Activated CD4-positive, CD25-positive, alpha-beta regulatory T cell treated with anti-CD3 and anti-CD28 coated beads, Interleukin-2, amount 50 U/mL, for 72 hours (primary cell): ENCODE measurements at places on chromosomes 11 and 22.

- no peak for DNase-seq
These were observed 2.0 kb downstream of the ACO2 start for GRCh38 chr22:41470886-41471285.

GRCh38 chr11:31492320-31492913 is 17.0 kb downstream of the IMMP1L start:
- DNase-seq: no peak

DNA sequence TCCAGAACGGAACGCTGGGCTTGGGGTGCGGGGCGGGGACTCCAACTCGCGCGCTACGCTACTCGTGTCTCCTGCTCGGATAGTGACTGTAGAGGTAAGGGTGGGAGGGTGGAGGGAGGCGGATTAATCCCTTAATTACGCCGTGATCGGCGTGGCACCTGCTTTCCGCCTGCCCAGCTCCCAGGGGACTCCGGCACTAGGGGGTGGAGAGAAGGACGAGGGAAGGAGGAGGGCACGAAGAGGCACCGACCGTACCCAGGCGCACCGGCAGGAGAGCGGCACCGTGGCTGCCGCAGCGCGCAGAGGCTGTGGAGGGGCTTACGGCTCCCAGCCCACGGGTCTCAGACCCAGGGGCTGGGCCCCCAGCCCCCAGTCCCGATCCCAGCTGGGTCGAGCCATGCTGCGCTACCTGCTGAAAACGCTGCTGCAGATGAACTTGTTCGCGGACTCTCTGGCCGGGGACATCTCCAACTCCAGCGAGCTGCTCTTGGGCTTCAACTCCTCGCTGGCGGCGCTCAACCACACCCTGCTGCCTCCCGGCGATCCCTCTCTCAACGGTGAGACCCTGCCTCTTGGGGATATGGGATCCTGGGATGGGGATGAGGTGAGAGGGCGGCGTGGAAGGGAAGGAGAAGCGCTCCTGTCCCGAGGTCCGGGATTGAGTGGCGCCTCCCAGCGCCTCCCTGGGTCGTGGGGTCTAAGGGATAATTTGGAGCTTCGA is at the start of gene ROBO3:
TSS of gene ROBO3 (plus strand) at position 252 of the 721 bp plus-strand sequence. CDS start at position 398, 146 bp downstream.
- no peak for DNase-seq

DNA sequence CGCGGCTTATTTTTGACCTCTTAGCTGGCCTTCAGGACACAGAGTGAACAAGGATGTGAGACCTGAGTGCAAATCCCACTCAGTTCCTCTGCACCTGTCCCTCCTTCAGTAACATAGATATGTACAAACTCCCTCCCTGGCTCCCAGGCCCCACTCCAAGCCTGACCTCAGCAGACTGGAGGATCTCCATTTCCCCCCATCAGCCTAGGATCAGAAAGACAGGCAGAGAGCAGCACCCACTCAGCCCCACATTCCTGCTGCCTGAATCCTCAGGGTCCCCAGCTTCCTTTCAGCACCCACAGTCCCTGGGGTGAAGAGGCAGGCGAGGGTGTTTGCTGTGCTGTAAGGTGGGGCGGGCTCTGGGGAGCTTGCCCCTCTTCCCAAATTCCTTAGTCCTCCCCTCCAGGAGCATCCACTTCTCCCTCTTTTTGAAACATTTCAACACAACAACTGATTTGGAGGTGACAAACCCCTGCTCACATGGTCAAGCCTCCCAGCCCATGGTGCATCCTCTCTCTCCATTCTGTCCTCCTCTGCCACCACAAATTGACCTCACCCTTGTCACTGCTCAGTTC is 151.1 kb downstream of the FEZ1 start:
- no peak for DNase-seq

DNA sequence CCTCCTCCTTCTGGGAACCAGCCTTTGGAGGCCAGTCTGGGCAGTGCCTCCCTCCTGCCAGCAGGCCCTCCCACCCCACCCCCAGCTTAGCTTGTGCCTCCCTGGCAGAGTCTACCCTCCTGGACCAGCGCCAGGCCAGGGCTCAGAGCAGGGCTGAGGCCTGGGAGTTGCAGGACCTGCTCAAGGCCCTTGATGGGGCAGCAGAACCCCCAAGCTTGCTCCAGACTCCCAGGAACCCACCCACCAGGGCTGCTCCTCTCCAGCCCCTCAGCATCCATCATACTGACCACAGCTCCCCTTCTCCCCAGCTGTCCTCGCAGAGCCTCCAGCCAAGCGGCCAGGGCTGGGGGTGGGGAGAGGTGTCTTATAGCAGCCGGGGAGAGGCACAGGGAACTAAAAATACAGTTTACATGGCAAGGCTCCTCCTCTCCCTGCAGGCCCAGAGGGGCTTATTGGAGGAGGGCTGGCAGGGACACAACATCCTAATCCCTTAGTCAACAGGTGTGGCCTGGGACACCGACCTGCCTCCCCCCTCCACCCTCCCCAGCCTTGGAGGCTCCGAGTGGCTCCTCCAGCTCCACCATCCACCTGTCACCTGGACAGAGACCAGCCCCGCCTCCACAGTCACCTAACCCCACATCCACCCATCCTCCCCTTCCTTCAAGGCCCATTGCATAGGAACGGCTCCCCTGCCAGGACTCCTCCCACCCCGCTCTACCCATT is 5.2 kb upstream of the MB start:
- DNase-seq: no peak

DNA sequence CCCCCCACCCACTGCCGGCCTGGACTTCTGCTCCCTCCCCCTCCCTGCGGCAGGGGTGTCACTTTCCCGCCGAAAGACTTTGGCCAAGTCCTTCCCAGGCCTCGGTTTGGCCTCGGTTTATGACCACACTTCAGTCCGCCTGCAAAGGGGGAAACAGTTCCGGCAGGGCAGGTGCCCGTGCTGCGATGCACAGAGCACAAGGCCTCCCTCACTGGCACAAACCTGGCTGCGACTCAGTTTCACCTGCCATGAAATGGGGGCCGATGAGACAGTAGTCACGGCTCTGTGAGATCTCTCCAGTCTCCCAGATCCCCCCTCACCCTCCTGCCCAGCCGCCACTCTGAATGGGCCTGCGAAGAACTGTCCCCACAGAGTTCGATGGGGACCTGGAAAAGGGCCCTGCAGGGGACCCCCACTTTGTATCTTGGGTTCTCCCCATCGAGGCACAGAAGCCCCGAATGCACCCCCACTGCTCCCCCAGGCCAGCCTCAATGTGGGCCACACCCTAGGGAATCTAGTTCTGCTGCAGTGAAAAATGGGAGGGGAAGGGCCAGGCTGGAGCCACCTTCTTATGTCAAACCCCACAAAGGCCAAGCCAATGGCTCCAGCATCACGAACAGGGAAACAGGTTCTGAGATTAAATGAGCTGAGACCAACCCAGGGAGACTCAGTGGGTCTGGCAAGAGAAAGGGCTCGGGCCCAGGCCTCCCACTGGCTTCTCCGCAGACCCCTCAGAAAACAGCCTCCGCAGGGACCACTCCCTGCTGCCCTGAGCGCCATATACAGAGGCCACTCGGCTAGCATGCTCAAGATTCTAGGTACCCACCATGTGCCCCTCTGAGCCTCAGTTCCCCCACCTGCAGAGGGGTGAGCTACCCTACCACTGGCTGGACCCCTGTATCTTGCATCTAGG is 29.0 kb downstream of the ARVCF start:
- DNase-seq: no peak

GRCh38 chr11:10021563-10021962 is 272.5 kb downstream of the SBF2 start:
- DNase-seq: no peak

DNA sequence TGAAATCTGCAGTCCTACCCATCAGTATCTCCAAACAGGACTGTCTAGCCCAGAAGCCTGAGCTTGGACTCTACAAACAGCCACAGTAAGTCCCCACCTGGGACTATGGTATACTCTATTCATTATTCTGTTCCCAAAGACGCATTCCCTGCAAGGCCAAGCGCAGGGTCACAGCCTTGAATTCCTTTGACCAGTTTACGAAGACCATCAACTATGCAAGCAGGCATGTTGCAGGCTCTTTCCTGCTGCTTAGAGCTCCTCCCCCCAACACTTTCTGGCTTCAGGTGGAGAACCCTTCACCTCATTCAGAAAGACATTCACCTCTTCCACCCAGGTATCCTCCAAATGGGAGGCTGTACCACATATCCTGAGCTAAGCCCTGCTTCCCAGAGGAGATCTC is 62.5 kb downstream of the TIMP3 start:
- no peak for DNase-seq

DNA sequence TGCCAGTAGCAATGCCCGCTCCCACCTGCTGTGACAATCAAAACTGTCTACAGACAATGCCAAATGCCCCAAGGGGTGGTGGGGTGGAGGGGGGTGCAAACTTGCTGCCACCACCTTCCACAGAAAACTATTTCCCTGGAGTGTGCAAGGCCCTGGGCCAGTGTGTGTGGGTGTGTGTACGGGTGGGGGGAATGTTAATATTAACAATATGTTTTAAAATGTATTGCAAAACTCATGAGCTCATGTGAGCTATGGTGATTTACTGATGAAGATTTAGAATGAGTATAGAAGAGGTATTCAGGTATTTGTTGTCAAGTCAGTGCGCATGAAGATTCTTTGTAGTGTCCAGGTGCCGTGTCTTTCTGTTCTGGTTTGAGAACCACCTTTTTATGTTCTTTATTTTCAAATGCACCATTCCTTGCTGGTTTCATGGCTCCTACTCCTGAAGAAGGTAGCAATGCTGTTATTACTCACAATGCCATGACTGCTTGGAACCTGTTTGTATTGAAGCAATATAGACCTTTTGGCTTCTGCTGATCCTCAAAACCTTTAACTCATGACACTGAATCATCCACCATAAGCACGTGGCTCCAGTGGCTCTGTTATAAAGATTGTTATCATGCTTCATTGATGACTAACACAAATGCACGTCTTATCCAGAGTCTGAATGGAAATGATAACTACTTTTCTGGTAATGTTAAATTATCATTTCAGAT is 29.9 kb upstream of the AQP11 start:
- no peak for DNase-seq

- no peak for DNase-seq
These were observed 897 bp downstream of the MAP6 start for GRCh38 chr11:75667831-75668450.

GRCh38 chr11:16114978-16115871 is 241.1 kb downstream of the SOX6 start:
- DNase-seq: no peak

DNA sequence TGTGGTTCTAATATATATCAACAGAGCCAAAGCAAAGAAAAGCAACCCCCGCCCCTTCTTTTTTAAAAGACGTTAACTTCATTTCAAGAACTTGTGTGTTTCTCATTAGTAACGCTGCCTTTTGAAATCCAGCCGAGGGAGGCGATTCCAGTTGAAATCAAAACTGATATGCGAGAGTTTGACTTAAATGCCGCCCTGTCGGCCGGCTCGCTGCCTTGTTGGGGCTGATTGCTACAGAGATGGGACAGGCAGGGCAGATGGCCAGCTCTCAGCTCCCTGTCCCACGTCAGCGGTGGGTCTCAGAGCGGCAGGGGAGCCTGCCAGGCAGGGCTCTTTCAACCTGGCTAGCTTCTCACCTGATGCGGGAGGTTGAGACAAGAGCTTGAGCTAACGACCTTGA is 51.9 kb upstream of the ALX4 start:
- DNase-seq: no peak

- DNase-seq: no peak
These were observed 3.6 kb downstream of the C11orf16 start for GRCh38 chr11:8928981-8929615.

DNA sequence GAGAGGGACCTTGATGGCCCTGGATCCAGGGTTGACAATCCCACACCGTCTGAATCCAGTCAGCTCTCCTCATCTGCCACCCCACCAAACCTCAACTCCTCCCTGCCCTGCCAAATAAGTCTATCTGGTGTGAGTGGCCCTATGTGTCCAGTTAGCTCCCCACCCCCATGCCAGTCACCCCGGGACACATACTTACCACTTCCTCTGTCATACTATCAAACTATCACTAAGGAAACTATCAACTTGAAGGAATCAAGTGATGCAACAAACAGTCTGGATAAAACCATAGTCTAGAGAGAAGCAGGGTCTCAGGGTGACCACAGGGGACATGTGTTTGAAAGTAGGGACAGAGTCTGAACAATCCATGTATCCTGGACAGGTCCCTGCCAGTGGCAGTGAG is 13.2 kb upstream of the CSF2RB start:
- DNase-seq: no peak

- DNase-seq: no peak
These were observed 18.6 kb upstream of the DGCR8 start for GRCh38 chr22:20061481-20061861.

- no peak for DNase-seq
These were observed 5.9 kb upstream of the BDNF start for GRCh38 chr11:27705873-27706820.
